ENCODE measurements at places on chromosomes 11 and 22.
A peak's percentile ranks its signal among the peaks of the same experiment; 100 is the strongest.

DNA sequence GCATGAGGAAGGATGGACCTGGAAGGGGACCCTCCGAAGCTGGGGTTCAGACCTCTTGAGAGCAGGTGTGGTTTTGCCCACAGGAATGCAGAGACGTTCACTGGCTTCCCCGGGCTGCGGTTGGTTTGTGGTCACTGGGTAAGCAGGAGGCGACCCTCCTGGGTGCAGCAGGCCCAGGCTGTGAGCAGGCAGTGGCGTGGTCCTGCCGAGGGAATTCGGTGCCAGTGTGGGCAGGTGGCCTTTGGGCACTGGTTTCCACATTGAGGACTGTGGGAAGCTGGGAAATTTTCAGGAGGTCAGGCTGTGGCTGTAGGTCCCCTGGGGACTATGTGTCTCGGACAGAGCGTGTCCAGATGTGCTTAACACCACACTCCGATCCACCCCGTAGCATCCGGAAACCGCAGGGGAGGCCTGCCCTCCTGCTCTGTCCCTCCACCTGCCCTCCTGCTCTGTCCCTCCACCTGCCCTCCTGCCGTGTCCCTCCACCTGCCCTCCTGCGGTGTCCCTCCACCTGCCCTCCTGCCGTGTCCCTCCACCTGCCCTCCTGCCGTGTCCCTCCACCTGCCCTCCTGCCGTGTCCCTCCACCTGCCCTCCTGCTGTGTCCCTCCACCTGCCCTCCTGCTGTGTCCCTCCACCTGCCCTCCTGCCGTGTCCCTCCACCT lies 27.5 kb downstream of the TPCN2 start:
- DNase-seq = no peak

DNA sequence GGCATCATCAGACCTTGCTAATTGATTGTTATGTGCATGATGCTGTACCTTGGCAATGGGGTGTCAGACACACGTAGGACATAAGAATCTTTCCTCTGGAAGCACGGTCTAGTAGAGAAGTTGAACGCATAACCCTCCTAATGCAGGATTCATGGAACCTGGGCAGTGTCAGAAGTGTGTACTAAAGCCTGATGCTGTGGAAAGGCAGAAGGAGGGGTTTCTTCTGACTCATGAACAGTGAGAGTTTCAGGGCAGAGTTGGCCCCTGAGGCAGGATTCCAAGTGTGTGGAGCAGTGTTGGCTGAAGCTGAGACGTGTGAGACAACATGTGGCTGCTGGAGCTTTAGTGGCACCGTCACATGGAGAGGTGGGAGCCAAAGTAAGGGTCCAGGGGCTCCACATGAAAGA lies 3.5 kb downstream of the PANX1 start:
- DNase-seq = no peak

DNA sequence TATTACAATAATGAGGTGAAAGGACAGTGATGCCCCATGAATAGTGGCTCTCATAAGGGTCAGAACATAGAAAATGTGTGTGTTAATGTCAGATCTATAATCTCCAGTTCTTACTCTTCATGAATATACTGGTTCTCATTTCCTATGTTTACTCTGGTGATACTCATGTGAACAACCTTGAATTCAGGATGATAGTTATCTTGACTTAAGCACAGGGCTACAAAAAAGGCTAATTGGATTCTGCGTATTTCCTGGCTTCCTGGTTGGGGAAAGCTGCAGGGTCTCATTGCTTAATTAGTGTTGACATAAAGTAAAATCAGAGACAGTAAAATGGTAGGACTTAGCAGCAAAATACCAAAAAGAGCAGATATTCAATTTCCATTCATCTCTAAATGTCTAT lies 1316.8 kb upstream of the RAG2 start:
- no peak for DNase-seq

DNA sequence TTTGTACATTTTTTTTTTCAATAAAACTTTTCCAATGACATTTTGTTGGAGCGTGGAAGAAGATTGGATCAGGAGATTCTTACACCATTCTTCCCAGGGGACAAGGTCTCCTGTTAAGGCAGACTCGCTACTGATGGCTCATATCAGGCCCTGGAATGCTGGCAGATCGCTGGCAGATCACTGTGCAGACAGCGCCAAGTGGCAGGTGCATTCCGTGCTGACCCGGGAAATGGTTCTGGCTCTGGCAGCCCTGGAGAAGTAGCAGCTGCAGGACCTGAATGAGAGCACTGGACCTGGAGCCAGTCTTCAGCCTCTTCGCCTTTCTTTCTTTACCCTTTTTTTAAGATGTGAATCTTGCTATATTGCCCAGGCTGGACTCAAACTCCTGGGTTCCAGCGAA lies 10.7 kb downstream of the SERPINH1 start:
- DNase-seq = no peak

DNA sequence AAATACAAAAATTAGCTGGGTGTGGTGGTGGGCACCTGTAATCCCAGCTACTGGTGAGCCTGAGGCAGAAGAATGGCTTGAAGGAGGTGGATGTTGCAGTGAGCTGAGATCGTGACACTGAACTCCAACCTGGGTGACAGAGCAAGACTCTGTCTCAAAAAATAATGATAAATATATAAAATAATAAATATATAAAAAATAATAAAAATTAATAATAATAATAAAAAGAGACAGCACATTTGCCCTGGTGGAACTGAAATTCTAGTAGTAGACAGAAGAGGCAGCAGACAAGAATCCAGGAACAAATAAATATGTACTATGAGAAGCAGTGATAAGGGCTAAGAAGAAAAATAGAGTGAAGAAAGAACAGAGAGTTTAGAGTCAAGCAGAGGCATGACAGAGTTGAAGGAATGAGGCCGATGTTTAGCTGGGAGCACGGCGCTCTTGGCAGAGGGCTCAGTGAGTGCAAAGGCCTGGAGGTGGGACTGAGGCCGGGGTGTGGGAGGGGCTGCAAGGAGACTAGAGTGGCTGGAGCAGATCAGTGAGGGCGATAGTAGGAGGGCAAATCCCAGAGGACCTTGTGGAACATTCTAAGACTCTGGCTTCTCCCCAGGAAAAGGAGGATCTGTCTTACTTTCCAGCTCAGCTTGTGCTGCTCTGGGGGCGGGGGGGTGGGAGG lies 410.3 kb downstream of the MN1 start:
- no peak for DNase-seq

DNA sequence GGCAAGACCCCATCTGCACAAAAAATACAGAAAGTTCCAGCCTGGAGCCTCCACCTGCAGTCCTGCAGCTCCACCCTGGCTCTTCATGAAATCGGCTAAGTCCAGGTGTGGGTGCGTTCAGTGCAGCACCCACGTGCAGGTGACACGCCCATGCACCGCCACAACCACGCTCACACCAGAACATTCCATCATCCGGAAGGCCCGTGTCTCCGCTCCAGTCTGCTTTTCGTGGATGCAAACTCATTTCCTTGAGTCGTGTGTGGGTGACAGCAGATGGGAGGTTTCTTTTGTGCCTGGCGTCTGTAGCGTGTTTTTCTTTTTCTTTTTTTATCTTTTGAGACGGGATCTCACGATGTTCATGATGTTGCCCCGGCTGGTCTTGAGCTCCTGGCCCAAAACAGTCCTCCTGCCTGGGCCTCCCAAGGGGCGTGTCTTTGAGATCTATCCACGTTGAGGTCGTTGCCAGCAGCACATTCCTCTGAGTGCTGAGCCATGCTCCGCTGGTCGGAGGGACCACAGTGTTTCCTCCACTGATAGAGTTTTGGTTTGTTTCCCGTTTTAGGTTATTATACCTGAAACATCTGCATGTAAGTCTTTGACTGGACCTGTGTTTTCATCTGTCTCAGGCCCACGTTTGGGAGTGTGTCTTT lies 7.2 kb downstream of the PTDSS2 start:
- DNase-seq = no peak

DNA sequence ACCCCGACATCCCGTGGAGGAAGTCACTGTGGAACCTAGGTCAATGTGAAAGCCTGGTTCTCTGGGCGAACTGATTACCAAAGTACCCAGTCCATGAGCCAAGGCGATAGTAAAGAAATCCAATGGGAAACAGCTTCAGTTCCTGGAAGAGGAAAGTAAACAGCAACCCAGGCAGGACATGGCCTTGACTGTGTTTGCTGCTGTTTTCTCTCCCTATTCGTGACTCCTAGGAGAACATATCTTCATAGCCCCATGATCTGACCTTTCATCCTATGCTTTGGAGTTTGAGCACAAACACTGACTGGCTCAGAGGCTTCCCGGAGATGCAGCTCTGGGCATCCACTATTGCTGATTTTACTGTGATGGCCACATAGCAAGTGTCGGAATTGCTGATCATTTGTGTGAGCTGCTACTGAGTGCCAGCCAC lies 45.1 kb downstream of the LRFN4 start:
- no peak for DNase-seq

GRCh38 chr11:10730151-10730550 lies 20.9 kb upstream of the CTR9 start:
- DNase-seq = no peak

- DNase-seq = no peak
Observed at GRCh38 chr22:38213319-38213989, 11.7 kb downstream of the MAFF start.

DNA sequence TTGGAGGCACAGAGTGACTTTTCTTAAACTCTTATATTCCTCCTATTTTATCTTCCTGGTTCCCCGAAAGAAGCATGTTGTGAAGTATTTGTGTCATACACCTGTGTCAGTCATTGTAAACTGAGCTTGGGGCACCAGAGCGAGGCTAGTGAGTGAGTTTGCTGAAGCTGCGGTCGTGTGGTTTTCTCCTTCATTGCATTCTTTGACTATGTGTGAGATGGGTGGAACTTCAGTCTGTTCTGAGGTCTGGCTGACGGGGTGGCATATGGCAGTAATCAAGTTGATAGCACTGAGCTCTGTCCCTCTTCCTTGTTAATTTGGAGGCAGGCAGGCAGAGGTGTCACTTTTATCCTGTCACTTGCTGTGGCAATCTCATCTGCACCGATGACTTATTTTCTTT lies 4.2 kb downstream of the VPS26B start:
- DNase-seq = no peak

GRCh38 chr11:7905549-7905948 lies 25.5 kb downstream of the OR10A6 start:
- DNase-seq = no peak

GRCh38 chr22:33006220-33006954 lies 51.8 kb downstream of the SYN3 start:
- no peak for DNase-seq

- no peak for DNase-seq
Observed at GRCh38 chr22:26707581-26707980, 50.2 kb downstream of the MIAT start.

- no peak for DNase-seq
Observed at GRCh38 chr11:100273066-100273815, 413.8 kb upstream of the ARHGAP42 start.

- DNase-seq = no peak
Observed at GRCh38 chr11:97738751-97739150, 1282.0 kb upstream of the CNTN5 start.

- no peak for DNase-seq
Observed at GRCh38 chr22:35966314-35967045, 62.1 kb downstream of the RBFOX2 start.

GRCh38 chr11:99176430-99176829 lies 155.7 kb downstream of the CNTN5 start:
- DNase-seq = no peak

GRCh38 chr11:78429209-78429608 lies 11.6 kb upstream of the GAB2 start:
- no peak for DNase-seq

DNA sequence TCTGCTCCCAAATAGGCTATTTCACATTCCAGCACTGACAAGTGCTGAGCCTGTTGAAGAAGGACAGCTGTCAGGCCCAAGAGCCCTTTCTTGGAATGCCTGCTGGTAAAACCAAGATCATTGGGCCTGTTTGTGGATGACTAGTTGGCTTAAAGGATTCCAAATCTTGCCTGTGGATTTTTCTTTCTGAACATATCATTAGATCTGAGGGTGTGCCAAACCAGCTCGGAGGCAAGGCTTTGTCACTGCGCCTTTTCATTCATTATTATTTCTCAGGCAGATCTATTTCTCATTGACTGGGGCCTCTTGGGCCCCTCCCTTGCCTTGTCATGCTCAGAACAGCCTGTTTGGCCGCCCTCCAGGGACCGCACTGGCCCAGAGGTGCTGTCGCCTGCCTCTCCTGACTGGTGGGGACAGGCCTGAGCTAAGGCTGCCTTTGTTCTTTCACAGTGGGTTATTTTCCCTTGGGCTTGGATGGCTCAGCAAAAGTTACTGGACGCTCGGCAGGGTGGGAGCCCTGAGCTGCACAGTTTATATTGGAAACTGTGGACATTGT lies 222.7 kb upstream of the SESN3 start:
- no peak for DNase-seq

DNA sequence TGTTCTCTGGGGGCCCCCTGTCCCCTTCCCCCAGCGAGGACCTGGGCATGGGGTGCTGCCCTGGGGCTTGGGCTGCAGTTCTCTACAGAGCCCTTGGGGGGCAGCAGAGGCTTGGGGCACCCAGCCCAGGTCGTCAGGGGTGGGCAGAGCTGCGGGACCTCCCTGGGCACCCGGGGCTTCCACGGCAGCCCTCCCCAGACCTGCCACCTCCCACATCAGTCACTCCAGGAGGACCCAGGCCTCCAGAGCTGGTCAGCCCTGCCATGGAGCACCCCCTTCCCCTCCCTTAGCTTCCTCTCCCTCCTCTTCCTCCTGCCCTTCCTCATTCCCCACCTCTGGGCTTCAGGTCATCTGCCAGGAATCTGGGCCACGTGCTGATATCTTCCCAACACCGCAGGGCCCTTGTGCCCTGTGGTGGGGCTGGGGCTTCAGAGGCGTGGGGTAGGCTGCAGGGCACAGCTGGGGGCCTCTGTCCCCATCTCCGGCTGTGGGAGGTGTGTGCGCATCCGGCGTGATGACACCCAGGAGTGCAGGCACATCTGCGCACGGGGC lies 5.8 kb downstream of the TSPAN4 start:
- DNase-seq = peak; percentile 34

Data from NCI-H1436 (cell line).